ENCODE measurements at places on chromosomes 4 and X. TPM values are rescaled to one million over a fixed set of nuclear protein-coding genes. Genes with fewer than 3 reads are reported as not detected.

DNA sequence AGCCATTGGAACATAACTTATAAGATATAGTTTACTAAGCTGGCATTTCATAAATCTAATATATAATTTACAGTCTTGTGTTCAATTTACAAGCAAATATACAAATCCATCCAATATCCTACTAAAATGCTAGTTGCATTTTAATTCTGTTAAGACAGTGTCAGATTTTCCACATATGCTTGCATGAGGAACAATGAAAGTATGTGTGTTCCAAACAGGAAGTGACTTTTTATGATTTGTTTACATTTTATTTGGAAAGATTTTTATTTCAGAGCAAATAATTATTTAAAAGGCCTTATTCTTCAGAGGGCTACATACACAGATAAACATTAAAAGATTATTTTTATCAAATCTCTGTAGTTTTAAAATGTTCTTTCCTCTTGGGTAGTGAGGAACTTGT is 130.1 kb downstream of the KLHL34 start:
- DNase-seq = peak; percentile 2

DNA sequence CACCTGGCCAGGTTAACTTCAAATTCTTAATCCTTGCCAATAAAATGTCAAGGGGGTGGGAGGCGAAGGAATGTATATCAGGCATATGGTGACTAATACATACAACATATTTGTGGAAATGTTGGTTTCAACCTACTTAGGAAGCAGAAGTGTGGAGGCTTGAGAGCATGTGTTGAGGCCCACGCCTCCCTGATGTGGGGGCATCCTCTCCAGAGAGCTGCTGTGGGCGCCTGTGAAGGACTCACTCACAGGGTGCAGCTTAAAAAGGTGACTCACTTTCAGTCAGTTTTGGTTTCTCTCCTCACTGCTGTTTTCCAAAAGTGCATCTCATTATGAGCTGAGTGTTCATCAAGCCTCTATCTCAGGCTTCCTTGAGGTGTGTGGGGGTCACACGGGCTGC is 27.5 kb downstream of the LNX1 start:
- DNase-seq = peak; percentile 39

DNA sequence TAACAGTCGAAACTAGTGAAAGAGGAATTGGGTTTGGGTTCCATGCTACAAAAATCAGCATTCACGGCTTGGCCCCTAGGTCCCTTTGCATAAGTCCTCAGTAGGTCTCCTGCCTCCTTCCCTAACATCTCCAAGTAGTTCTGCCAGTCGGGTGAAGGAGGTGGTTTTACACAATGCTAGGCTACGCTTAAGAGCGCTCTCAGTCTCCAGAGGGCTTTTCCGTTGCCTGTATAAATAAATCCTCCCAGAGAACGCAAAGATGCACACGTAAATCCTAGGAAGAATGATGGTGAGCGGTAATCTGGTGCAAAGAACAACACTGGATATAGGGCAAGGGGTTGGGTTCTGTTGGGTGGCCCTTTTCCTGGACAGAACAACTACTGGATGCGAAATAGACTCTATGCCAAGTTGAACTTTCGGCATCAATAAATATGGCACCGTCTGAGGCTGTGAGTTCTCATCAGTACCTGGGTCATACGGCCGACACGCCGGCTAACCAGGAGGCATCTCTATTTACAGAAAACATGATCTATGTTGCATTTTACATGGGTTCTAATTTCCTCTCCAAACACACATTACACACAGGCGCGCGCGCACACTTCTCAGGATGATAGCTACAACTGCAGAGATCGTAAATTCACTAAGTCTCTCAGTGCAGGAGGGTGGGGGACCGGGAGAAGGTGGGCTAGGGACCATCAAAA is 1.3 kb downstream of the CAMK2D start:
- DNase-seq = peak; percentile 50

DNA sequence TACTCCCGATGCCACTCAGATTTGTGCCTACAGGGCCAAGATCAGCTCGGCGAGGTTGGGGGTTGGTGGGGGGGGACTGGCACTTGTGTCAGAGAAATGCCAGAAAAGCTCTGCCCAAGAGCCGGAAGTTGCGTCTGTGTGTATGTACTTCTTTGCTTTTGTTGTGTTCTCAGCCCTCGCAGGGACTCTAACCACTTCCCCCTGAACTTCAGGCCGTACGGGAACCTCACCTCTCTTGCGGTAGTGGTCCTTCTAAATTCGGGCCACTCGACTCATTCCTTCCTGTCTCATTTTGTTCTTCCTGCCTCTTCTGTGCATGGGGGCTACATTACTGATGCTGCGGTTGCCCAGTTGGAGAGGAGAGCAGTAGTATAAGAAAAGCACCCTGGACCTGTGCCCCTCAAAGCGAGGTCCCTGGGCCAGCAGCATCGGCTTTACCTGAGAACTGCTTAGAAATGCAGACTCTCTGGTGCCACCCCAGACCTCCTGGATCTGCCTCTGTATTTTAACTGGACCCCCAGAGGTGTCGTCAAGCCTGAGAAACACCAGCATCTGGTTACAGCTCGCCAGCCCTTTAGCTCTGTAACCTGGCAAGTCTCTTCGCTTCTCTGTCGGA is 146.3 kb upstream of the RPS6KA3 start:
- no peak for DNase-seq

DNA sequence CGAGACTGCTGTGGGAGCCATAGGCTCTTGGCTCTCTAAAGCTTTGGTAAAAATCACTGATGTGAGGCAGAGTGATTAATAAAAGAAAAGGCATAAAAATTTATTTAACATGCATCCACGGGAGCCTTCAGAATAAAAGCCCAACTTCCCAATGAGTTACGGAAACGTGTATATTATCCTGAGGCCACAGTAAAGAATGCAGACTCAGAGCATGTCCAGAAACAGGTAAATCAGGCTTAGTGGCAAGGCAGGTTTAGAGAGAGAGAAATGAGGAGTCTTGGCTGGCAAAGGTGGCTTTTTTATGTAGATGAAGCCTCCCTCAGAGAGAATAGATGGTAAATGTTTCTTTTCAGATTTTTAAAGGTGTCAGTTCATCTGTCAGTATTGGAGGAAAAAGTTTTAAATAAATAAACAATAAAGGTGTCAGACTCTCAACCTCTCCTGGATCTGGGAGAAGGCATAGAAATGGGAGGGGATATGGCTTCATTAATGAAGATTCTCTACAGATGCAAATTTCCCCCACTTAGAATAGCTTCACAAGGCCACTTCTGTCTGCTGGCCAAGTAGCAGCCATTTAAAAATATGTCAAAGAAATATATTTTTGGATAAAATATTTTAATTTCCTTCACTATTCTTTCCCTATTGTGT is 24.0 kb downstream of the C4orf51 start:
- no peak for DNase-seq

- DNase-seq = peak; percentile 27
Measured at GRCh38 chr4:167290678-167291077, 56.4 kb upstream of the SPOCK3 start.

DNA sequence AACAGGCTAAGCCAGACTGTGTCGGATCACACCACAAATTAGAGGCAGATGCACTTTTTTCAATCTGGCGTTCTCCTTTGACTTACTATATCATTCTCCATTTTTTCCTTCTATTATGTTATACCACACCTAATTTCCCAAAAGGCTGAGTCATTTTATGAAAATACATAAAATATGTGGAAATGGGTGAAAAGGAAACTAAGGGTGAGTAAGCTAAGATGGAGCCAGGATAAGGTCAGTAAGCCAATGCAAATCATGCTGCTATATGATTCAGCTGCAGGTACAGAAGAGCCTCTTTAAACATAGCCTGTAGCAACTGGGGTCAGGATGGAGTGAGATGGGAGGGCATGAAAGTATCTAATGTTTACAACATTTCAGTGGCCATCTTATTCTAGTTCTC is 94.0 kb upstream of the TEX13A start:
- no peak for DNase-seq

- DNase-seq = no peak
Measured at GRCh38 chr4:15706646-15707362, 3.9 kb downstream of the BST1 start.

The FAM114A1 gene
- 192 TPM for total RNA-seq

The FGF2 gene
- 49.1 TPM for total RNA-seq

The HTN1 gene
- total RNA-seq = not detected

Measured in renal cortical epithelial cell (primary cell).